HCT116 (cell line): ENCODE measurements at places on chromosomes 12 and 14. TPM values are rescaled to one million over a fixed set of nuclear protein-coding genes. Genes with fewer than 3 reads are reported as not detected.

The HOXC12 gene
- total RNA-seq: not detected

The SLC4A8 gene
- 1.4 TPM for total RNA-seq

The MYF6 gene
- not detected for total RNA-seq

The SLC39A2 gene
- not detected for total RNA-seq

The KRT72 gene
- 0.17 TPM for total RNA-seq

The MSI1 gene
- 26.0 TPM for total RNA-seq

The PLEKHG7 gene
- not detected for total RNA-seq

The PTPRB gene
- total RNA-seq: 0.17 TPM

The PLD4 gene
- total RNA-seq: 0.12 TPM

The EFS gene
- total RNA-seq: 0.10 TPM

The GALNT16 gene
- 0.32 TPM for total RNA-seq

The TSPAN8 gene
- total RNA-seq: 0.76 TPM

The USP5 gene
- 175 TPM for total RNA-seq

The IGF1 gene
- total RNA-seq: 0.42 TPM

The ACOT2 gene
- 0.44 TPM for total RNA-seq

The TGM1 gene
- 5.6 TPM for total RNA-seq

The GDF3 gene
- not detected for total RNA-seq

The OR10G3 gene
- total RNA-seq: not detected

The DIO2 gene
- 0.10 TPM for total RNA-seq

The PRPH gene
- total RNA-seq: 6.7 TPM

The VSIG10 gene
- total RNA-seq: 42.6 TPM
